ENCODE measurements at places on chromosomes 1 and 21. TPM values are rescaled to one million over a fixed set of nuclear protein-coding genes. Genes with fewer than 3 reads are reported as not detected.

DNA sequence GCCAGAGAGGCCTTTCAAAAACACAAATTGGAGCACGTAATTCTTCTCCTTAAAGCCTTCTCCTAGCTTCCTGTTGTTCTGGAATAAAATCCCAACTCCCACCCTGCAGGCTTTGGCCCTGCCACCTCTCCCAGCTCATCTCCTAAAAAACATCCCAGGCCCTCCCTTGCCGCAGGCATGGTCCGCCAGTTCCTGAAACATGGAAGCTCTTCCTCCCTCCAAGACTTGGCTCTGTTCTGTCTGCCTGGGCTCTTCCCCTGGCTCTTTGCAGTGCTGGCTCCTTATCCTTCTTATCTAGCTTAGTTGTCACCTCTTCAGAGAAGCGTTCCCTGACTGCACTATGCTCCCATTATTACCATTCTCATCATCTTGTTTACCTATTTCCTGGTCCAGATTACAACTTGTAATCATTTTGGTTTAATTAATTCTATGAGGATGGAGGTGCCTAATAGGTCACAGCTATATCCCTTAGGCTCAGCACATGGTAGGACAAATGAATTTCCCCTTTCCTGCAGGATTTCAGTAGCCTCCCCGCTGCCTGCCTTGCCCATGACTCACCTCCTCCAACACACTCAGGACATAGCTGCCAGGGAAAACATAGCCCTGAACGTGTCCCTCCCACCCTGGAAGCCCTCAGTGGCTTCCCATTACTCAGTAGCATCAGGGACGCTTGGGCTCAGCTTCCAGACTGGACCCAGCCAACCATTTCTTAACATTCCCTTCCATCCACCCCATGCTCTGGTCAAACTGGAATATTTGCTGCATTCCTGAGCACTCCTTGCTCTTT is 15.7 kb upstream of the IGSF21 start:
- no peak for DNase-seq

The TRNP1 gene
- 2.0 TPM for total RNA-seq

GRCh38 chr1:152683846-152684245 is 2.1 kb upstream of the LCE2B start:
- DNase-seq, result no peak

- no peak for DNase-seq
Observed at GRCh38 chr1:50077273-50077672, 31.4 kb upstream of the ELAVL4 start.

- DNase-seq, result no peak
Observed at GRCh38 chr1:6468729-6469461, 2.9 kb upstream of the TNFRSF25 start.

DNA sequence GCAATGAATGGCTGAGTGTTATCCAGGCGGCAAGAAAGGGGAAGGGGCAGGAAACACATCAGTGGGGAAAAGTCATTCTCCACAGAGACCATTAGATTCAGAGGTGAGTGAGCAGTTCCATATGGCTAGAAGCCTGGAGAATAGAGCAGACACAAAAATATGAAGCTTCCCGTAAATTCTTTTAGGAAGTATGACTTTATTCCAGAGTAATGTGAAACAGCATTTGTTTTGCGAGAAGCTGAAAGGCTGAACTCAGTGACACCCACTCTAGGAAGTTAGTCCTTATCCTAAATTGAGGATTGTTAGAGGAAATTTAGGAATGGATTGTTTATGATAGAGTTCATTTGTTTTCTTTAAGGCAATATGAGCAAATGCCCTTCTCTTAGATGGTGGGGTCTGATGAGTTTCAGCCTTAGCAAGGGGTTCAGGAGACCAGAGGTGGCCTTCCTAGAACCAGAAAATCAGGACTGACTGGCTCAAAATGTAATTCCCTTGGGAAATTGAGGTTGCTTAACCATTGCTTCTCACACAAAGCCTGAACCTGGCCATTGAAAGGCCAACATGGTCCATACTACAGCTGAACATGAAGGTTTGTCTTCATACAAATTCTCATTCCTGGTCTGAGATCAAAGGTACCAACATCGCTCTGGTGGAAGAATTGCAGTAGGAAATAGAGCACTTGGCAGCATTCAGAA is 167.5 kb downstream of the TPR start:
- DNase-seq, result no peak

The CFHR1 gene
- not detected for total RNA-seq

The TBX19 gene
- 2.0 TPM for total RNA-seq

The CADM3 gene
- not detected for total RNA-seq

GRCh38 chr21:33622253-33622652 is 19.3 kb downstream of the CRYZL1 start:
- DNase-seq, result no peak

DNA sequence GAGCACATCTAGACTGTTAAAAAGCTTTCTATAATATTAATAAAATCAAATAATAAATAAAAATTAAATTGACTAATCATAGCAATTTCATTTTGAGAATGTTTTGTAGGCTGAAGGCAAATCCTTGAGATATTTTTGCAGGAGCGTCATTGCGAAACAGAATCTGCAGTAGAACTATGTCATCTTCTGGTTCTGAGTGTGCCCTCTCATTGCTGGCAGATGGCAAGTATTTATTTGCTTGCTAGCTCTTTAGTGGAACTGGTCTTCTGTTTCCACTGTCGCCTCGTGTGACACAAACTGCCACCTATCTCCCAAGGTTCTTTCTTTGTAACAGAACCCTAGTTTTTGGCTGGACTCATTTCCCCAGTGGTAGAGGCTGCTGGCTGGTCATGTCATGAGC is 19.0 kb upstream of the IRF2BP2 start:
- DNase-seq, result no peak

- DNase-seq, result no peak
Observed at GRCh38 chr21:25501462-25501861, 105.8 kb downstream of the MRPL39 start.

- DNase-seq, result no peak
Observed at GRCh38 chr1:41894101-41894807, 24.5 kb downstream of the HIVEP3 start.

DNA sequence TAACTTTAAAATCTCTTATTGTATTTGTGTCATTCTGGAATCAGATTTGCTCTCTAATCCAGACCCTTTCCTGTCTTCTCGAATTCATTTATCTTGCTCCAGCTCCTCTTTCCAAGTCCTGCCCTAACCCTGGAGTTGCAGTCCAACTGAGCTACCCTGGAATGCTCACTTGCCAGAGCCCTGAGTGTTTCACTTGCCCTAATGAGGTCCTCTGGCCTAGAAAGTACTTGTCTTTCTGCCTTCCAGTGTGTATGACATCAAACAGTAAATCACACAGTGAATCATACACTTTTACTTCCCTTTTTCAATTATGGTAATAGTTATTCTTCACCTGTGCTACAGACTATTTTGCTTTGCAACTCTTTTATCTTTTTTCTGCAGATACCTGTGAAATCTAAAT is 96.9 kb downstream of the NEK7 start:
- no peak for DNase-seq

GRCh38 chr1:180504186-180504585 is 1.8 kb upstream of the ACBD6 start:
- DNase-seq, result no peak

Measured in activated T-helper 1 cell treated with anti-CD3 and anti-CD28 coated beads, Interleukin-12 subunit alpha, Interleukin-12 subunit beta, Interleukin-2, Interleukin-4 antibody, amounts not matched to agents 30 ng/mL and 10 ng/mL and 1 ng/mL, durations not matched to agents 14 hours and 24 hours and 36 hours (primary cell).